Stimulated activated CD4-positive, alpha-beta T cell treated with anti-CD3 and anti-CD28 coated beads, Interleukin-1b, Interleukin-23, amount 100 ng/mL, for 1 hour (primary cell): ENCODE measurements at places on chromosomes 1 and 21.

DNA sequence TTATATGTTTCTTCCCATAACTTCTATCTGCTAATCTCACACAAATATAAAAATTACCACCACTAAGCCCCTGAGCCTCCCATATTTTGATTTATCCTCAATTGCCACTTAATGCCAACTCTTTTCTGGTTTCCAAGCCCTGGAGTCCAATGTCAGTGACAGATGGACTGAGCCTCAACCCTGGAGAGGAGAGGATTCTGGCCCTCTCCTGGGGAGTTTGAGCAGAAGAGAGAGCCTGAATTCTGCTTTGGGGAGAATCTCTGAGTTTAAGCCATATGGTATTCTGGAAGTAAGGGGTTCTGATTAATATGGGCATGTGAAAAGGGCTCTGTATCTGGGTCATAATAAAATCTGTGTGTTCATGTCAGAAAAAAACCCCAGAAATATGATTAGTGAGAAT lies 8.5 kb downstream of the CADM3 start:
- no peak for DNase-seq

DNA sequence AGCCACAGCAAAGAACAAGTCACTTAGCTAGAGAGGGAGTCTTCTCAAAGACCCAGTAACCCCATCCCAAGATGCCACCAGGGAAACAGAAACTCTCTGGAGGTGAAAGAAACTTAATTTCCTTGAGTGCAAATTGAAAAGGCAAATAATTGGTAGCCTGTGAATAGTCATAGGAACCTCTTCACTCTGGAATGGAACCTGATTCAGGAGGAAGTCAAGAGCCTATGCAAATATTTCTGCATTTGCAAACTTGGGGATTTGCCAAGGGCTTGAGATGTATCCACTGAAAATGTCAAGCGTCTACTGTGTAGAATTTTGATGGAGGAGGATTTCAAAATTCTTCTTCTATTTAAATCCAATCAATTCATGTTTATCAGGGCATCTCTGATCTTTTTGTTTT lies 5.7 kb downstream of the HIVEP3 start:
- no peak for DNase-seq

- DNase-seq: no peak
Measured at GRCh38 chr1:235402457-235403200, 35.4 kb downstream of the TBCE start.

- DNase-seq: no peak
Measured at GRCh38 chr1:80523861-80524260, 1276.9 kb upstream of the ADGRL2 start.

DNA sequence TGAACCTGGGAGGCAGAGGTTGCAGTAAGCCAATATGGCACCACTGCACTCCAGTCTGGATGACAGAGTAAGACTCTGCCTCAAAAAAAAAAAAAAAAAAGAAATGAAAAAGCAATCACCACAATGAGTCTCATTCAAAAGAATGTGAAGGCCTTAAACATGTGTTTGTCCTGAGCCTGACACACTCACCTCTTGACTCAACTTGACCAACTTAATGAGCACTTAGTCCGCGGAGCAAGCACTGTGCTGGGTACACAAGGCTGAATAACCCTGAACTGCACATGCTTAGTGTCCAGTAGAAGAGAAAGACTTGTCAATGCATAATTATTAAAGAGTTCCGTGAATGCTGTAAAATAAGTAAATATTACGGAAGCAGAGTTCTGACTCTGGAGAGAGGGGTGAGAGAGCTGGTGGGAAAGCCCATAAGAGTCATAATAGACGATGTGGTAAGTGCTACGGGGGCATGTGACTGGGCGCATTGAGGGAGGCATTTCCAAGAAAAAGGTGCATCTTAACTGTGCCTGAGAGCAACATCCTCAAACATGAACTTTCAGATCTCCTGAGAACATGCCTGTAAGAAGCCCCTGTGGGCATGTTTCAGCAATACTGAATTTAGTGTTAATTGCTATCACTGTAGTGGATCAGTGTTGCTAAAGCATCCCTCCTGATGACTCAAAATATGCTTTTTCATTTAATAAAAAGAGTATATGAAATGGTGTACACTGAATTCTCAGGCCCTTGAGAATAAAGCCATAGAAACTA lies 27.2 kb downstream of the MCOLN2 start:
- DNase-seq: no peak

DNA sequence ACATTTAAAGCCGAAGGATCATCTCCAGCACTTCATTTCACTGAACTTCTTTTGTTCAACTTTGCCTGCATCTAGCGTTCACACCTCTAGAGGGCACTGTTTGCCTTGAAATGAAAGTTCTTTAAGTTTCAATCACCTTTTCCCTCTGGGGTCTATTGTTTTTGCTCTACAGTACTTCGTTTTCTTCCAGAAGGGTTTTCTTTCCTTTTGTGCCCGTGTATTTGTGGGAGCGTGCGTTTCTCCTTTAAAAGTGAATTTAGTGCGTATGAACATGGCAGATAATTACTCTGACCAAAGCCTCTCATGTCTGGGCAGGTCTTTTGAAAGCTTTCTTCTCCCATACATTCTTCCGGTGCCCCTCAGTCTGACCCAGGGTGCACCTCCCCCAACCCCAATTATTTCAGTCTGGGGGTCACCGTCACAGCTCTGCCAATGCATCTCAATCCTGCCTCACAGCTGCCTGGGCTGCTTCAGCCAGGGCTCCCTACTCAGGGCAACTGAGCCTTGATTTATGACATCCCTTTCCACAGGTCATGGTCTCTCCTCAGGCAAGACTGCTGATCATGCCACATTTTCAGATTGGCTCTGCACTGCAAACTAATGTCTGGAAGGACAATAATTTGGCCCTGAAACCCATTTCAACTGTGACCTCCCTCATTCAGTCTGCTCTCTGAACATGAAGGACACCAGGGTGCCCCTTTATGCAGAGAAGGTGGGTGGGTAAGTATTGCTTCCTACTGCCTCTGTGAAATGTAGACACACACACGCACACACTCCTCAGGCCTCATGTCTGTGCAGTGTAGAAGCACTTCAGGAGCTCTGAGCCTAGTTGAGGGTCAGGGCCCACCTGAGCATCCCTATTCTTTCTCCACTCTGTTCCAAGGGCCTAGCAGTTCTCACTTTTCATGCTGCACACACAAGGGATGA lies 88.6 kb downstream of the NUF2 start:
- DNase-seq: no peak

- DNase-seq: no peak
Measured at GRCh38 chr1:89538361-89538760, 13.7 kb downstream of the LRRC8B start.

DNA sequence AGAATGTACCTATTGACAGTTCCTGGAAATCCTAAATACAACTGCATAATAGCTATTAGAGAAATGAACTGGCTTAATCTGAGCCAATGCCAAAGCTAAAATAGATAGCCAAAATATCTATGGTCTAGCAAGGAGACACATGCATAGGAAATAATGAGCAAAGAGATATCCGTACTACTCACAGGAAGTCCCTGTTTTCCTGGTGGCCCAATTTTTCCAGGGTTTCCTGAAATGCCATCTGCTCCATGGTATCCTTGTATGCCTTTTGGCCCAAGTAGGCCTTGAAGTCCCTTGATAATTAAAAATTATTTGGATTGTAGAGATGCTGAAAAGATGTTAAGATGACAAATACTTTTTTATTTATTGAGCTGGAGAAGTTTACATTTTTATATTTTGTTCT lies 108.4 kb upstream of the ZNHIT6 start:
- no peak for DNase-seq

GRCh38 chr1:197180252-197180878 lies 33.9 kb upstream of the ASPM start:
- DNase-seq: no peak

DNA sequence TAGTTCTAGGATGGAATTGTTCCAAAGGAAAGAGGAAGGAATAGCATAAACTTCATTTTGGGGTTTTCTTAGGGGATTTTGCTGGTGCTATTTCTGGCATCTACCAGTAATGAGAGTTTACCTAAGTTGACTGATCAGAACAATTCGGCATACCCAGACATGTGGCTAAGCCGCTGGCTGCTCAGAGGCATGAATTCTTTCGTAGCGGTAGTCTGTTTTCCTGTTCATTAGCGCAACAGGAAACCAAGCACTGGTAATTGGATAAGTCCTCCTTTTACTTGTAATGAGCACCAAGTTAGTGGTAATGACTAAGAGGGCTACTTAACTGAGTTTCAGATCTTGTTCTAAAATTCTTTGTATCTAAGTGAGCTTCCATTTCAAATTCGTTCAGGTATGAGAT lies 38.6 kb downstream of the C21orf91 start:
- DNase-seq: no peak

- no peak for DNase-seq
Measured at GRCh38 chr1:226710501-226710900, 28.6 kb downstream of the ITPKB start.

- no peak for DNase-seq
Measured at GRCh38 chr1:63532727-63533126, 9.4 kb downstream of the EFCAB7 start.

DNA sequence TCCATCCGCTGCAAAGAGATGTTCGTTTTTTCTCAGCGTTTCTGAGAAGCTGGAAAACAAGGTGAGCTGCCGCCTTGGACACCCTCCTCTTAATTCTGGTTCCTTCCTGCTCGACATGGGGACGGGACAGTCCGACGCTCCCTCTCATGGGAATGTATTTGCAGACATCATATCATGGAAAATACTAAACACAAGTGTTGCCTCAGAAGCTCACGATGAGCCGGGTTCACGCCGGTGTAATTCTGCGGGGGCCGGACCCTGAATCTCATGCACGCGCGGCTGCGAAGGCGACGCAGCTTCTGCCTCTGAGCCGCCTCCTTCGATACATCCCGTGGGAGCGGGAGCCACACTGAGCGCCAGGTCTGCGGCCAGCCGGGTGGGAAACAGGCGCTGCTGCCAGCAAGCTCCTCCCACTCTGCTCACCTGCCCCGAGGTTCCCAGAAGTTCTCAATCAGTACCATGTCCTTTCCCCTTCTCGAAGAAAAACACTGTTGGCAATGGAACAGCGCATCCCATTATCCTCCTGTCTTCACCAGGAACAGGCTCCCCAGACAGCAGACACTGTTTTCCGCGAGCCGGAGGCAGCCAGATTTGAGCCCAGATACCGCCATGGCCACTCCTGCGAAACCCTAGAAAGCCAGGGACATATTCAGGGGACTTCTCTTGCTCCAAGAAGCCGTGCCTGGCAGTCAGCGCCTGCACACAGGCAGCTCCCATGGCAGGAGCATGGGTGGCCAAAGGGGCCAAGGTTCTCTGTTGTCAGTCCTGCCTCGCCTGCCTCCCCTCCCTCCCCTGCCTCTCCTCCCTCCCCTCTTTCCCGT lies 98.0 kb downstream of the WDR4 start:
- DNase-seq: no peak

GRCh38 chr1:55314740-55315139 lies 99.6 kb upstream of the USP24 start:
- DNase-seq: no peak

DNA sequence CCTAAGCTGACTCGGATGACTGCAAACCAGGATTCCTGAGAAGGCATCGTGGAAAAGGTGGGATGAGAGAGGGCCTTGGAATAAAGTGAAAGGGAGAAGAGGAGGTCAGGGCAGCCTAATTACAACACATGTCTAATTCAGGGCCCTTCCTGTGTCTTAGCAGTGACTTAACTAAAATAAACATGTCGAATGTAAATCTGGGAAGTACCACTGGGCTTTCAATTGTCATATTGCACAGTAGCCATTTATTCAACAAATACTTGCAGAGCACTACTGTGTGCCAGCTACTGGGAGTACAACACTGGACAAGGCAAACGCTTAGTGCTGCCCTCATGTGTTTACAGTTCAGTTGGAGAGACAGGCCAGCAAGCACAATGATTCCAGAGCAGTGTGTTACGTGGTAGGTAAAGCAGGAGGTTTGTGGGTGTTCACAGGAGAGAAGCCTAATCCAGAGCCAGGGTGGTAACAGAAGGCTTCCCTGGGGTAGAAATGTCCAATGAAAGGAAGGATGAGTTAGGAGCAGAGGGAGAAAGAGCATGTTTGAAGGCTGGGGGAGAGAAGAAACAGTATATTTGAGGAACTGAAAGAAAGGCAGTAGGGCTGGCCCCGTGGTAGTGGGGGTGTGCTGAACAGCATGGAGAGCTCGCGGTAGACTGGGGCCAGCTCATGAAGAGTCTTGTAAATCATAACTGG lies 38.0 kb upstream of the RASAL2 start:
- no peak for DNase-seq

DNA sequence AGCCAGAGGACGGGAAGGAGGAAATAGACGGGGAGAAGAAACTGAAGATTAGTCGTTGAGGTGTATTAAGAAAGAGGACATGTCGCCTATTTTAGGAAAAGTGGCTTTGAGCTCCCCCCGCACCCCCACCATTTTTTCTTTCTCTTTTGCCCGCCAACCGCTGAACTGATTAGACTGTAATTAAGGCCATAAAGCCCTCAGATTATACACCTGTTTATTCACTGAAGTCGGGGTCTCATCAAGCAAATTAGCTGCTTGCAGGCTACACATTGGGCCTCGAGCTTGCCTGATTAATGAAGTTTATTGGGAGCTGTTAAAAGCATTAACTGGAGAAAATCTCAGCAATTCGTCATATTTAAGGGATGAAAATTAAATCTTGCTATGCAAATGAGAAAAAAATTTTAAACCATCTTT lies 119.4 kb upstream of the RRP15 start:
- no peak for DNase-seq

GRCh38 chr1:86975993-86976550 lies 61.6 kb downstream of the HS2ST1 start:
- no peak for DNase-seq

DNA sequence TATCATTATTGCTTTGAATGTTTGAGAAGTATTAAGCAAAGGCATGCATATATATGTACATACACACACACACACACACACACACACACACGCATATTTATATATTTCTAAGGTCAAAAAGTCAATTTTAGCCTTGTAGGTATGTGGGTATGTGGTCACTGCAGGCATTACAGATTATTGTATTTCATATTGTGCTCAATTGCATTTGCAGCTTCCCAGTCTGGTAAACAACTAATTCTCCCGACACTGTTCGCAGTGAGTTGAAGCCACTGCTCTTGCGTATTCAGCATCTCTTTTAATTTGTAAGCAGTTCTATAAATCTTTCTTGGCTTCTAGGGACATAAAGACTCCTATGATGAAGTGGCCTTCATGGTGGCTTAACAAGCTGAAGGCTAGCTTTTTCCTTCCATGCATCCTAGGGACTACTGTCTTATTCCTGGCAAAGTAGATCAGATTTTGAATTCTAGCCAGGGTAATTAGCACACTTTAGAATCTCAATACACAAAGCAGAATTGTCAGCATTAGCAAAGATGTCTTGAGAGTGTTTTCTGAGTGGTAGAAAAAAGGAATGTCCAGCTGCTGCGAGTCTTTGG lies 368.6 kb upstream of the NEGR1 start:
- DNase-seq: no peak

- no peak for DNase-seq
Measured at GRCh38 chr1:204331847-204332487, 27.8 kb downstream of the PLEKHA6 start.
